ENCODE measurements at places on chromosomes 4 and X.

DNA sequence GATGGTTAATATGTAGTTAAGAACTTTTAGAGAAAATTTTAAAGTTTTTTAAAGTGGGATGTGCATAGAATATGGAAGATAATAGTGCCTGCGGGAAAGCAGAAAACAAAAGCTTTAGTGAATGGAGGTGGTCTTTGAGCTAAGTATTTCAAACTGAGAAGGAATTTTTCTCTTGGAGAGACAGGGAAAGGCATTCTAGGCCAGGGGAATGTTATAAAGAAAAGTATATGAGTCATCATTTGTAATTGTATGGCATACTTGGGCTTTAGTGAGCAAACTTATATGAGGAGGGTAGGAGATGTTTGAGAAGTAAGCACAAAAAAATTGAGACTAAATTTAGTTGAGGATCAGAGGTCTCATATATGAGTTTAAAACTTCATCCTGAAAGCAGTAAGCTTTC is 467.0 kb downstream of the PPARGC1A start:
- no peak for DNase-seq

GRCh38 chrX:19739683-19740082 is 147.7 kb downstream of the SH3KBP1 start:
- peak; percentile 21 for DNase-seq

GRCh38 chr4:183588169-183588675 is 70.8 kb downstream of the RWDD4 start:
- no peak for DNase-seq

GRCh38 chr4:144206711-144207110 is 66.2 kb upstream of the GYPA start:
- DNase-seq: no peak

DNA sequence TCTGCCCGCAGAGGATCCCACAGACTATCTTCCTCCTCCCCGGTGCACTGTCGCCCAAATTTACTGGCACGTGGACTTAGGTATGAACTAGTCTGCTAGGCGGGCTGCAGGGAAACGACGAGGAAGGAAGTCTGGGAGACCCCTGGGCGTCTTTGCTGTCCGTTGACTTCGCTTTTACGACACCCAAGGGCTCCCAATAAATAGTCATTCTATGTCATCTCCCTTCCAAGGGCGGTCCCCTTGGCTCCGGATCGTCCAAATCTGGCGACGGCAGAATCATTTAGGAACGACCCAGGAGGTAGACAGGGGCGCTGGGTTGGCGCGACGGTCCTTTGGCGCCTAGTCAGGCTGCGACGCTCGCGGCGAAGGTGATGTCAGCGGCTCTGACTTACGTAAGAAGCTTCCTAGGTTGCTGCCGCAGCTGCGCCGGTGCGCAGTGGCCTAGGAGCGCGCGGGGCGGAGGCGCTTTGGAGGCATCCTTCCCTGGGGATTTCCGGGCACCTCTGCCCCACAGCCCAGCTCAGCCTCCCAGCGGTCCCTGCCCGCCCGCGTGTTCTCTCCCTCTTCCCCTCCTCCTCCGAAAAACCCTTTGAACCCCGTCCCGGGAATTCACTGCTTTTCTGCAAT is 2.2 kb downstream of the NHS start:
- DNase-seq: peak; percentile 29

DNA sequence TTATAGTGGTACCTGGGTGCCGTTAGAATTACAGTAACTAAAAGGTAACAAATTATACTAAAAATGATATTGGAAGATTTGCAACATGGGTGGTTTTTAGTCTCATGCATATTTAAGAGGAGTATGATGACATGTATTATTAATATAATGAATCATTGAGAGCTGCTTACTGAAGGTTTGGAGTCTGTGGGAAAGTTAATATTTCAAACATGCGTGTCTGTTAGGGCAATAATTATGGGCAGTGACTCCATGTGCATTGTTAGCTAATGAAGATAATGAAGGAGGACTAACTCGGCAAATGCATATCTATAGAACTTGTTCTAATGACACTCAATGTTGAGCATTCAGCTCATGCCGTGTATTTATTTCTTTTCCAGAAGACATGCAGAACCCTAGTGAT is 47.1 kb downstream of the MTHFD2L start:
- no peak for DNase-seq

Measured in stimulated activated CD4-positive, alpha-beta T cell treated with anti-CD3 and anti-CD28 coated beads, Interleukin-12 subunit alpha, Interleukin-12 subunit beta, amount 100 ng/mL, for 48 hours (primary cell).